ENCODE measurements at places on chromosomes 6 and 20. TPM values are rescaled to one million over a fixed set of nuclear protein-coding genes. Genes with fewer than 3 reads are reported as not detected.

- no peak for DNase-seq
Observed at GRCh38 chr6:134850721-134851305, 99.1 kb downstream of the ALDH8A1 start.

Gene CD83
- 21.8 TPM for total RNA-seq

- no peak for DNase-seq
Observed at GRCh38 chr6:83429857-83430610, 817 bp downstream of the ME1 start.

Gene LPA
- 2.2 TPM for total RNA-seq
